ENCODE measurements at places on chromosomes 5 and 9.
A peak's percentile ranks its signal among the peaks of the same experiment; 100 is the strongest.

- DNase-seq = no peak
Observed at GRCh38 chr9:117795271-117795670, 91.1 kb downstream of the TLR4 start.

- no peak for DNase-seq
Observed at GRCh38 chr5:123735384-123735783, 223.4 kb downstream of the CSNK1G3 start.

- peak; percentile 69 for DNase-seq
Observed at GRCh38 chr5:157108976-157109375, at the start of gene HAVCR2. Gene HAVCR2 (minus strand): TSS chr5:157109044. CDS start chr5:157108983, 61 bp downstream.

GRCh38 chr5:31936683-31937082, 237.4 kb downstream of the GOLPH3 start:
- no peak for DNase-seq

DNA sequence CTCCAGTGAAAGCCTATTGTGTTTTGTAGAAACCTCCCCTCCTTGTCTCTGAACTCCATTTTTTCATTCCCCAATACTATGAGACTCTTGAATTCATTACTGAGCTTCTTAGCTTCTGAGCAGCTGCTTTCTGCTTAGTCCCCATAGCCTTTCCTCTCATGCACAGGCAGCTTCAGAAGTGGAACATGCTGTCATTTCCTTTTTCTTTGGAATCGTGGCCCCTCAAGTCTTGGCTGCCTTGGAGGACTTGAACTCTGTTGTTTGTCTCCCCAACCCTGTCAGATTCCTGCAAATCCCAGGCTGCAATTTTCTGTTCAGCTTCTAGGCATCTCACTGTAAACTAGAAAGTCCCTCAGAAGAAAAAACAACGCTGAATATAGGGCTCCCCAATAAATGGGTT, 268.5 kb downstream of the ARRDC3 start:
- DNase-seq = no peak

- DNase-seq = peak; percentile 63
Observed at GRCh38 chr9:133958756-133959155, 33.4 kb downstream of the VAV2 start.

DNA sequence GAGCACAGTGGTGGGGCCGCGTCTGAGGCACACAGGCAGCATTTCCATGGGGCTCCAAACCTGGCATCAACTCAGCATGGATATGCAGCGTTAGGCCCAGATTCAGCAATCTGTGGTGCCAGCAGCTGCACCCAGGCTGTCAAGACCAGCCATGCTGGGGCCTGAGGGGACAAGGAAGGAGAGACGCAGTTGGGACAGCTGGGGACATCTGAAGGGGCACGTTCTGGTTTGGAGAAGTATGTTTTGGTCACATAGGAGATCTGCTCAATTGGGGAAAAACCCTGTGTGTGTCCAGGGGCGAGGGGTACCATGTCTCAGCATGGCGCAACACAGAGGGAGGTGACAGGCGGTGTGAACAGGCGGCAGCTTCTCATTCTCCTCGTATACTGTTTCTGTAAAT, 66.6 kb upstream of the ECM2 start:
- DNase-seq = no peak

GRCh38 chr9:127536499-127536898, 75.6 kb upstream of the STXBP1 start:
- no peak for DNase-seq

GRCh38 chr5:139146809-139147482, 51.2 kb downstream of the SIL1 start:
- no peak for DNase-seq

GRCh38 chr5:74224331-74224730, 416.2 kb downstream of the ENC1 start:
- no peak for DNase-seq

GRCh38 chr5:167745868-167746267, 545.6 kb upstream of the WWC1 start:
- DNase-seq = no peak

GRCh38 chr9:21528123-21528808, 46.2 kb upstream of the IFNE start:
- DNase-seq = no peak

GRCh38 chr9:134571326-134571931, 70.2 kb upstream of the COL5A1 start:
- no peak for DNase-seq

DNA sequence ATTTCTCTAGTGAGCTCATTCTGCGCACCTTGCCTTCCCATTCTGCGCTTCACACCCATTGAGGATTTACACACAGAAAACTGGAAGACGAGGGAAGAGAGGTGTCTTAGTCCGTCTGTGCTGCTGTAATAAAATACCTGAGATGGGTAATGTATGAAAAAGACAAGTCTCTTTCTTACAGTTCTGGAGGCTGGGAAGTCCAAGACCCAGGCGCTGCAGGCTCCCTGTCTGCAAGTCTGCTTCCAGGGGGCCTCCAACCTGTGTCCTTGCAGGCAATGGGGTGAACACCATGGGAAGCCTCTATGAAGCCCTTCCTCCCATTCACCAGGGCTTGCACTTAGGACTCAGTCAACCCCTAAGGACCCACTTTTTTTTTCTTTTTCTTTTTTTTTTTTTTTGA, 245.0 kb downstream of the AUH start:
- DNase-seq = no peak

DNA sequence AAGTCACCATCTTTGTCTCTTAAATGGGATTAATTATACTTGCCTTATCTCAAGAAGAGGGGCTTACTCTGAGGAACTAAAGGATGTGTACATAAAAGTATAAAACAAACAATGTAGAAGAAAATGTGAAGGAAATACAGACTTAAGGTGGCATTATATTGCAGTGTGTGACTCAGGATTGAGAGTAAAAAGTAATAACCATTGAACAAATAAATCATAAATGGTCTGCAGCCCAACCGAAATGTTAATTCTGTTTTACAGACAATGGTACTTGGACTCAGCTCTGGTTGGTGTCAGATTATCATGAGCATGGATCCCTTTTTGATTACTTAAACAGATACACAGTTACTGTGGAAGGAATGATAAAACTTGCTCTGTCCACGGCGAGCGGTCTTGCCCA, 37.4 kb downstream of the TGFBR1 start:
- DNase-seq = no peak

DNA sequence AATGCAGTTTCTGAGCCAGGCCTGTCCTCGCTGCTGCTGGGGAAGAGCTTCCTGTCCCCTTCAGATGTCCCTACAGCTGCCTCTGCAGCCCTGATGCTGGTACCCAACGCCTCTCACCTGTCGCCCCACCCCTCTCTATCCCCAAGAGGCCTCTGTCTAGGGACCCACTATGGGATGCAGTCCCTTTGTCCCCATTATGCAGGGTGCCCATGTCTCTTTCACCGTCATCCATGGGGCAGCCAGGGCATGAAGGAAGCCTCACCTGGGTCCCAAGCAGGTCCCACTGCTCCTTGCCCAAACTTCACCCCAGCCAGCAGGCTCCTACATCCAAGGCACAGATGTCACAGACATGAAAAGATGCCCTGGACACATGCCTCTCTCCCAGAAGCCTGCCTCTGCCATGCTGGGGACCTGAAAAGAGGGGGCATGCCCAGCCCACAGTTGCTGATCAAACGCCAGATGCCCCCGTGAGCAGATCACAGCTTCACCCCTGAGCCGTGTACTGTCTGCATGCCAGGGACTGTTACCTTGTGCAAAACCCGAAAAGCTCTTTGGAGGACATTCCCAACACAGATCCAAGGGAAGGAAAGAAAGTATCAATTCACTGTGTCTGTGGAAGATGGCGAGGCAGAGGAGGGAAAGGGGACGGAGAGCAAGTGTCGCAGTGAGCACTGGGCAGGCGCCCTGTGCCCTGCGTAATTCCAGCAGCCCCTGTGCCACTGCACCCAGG, 81.0 kb downstream of the ADAMTS2 start:
- no peak for DNase-seq

- DNase-seq = no peak
Observed at GRCh38 chr5:8740595-8740994, 805.3 kb downstream of the SEMA5A start.

- DNase-seq = no peak
Observed at GRCh38 chr9:16964228-16964627, 93.8 kb upstream of the BNC2 start.

DNA sequence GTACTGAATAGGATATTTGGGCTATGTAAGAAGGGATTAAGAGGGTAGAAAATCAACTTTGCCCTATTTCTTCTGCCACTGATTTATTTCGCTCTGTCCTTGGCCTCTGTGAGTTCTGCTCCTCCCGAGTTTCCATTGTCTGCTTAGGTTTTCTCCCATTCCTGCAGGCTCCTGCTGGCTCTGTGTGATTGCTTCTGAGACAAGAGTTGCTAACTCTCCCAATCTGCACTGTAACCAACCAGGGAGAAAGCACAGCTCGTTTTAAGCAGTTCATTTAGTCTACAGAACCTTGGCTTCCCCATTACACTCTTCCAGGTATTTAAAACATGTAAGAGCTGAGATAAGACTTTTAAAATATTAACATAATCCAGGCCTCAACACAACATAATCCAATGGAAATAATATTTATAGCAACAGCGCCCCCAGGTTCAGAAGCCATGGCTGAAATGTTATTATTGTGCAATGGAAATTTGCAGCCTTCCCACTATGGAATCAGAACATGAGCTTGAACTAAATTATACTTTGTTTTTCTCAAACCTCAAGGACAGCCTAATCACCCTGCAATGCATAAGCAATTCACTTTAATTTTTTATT, 203.5 kb downstream of the ERCC6L2 start:
- DNase-seq = no peak

GRCh38 chr5:82816926-82817325, 260.3 kb downstream of the TMEM167A start:
- no peak for DNase-seq

DNA sequence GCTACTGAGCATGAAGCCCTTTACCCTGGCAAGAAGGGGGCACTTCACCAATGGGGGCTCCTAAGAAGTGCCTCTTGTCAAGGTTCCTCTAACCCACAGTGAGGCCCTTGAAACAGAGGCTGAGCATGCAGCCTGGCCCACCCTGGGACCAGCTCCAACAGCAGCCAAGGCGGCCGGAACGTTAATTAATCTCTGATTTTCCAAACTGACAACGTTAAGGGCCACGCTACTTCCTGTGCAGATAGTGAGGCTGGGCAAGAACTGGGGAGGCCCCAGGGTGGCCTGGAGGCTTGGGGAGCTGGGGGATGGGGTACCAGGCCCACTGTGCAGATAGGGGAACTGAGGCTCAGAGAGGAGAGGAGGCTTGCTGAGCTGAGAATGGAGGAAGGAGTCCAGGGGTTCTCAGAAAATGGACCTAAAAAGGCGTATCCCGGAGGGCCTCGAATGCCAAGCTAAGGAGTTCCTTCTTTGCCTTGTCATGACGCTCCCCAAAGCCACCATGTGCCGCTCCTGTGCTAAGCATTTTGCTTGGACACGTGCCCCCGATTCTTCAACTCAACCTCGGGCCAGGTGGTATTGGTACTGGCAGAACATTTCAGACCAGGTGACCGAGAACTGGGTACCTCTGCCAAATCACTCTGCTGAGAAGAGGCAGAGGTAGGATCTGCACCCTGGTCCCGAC, 72.0 kb upstream of the STXBP1 start:
- no peak for DNase-seq

GRCh38 chr9:18073002-18073401, 401.0 kb upstream of the ADAMTSL1 start:
- no peak for DNase-seq

- DNase-seq = no peak
Observed at GRCh38 chr5:126659805-126660482, 59.2 kb downstream of the PHAX start.

DNA sequence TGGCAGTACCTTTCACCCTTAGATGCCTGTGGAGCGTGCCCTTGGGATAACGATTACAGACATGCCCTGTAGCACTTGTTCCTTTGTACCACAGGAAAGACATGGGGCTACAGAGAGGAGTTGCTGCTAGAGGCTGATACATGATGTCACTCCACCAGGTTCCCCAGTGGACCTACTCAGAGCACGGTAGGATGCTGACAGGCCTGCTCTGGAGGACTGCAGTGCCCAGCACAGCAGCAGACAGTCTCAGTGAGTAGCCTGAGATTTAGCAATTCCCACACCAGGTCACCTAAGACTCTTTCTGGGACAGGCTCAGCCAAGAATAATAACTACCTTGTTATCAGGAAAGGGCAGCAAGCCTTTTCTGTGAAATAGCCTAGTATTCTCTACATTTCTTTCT, 28.8 kb downstream of the PDE4D start:
- no peak for DNase-seq

GRCh38 chr9:1880038-1880565, 135.0 kb upstream of the SMARCA2 start:
- peak; percentile 51 for DNase-seq

- DNase-seq = no peak
Observed at GRCh38 chr5:13985731-13986418, 41.4 kb upstream of the DNAH5 start.

- no peak for DNase-seq
Observed at GRCh38 chr5:134430001-134430569, 18.4 kb upstream of the CDKN2AIPNL start.

- no peak for DNase-seq
Observed at GRCh38 chr5:89003563-89004036, 120.6 kb upstream of the MEF2C start.

GRCh38 chr5:145863003-145863402, 9.8 kb downstream of the GRXCR2 start:
- no peak for DNase-seq

DNA sequence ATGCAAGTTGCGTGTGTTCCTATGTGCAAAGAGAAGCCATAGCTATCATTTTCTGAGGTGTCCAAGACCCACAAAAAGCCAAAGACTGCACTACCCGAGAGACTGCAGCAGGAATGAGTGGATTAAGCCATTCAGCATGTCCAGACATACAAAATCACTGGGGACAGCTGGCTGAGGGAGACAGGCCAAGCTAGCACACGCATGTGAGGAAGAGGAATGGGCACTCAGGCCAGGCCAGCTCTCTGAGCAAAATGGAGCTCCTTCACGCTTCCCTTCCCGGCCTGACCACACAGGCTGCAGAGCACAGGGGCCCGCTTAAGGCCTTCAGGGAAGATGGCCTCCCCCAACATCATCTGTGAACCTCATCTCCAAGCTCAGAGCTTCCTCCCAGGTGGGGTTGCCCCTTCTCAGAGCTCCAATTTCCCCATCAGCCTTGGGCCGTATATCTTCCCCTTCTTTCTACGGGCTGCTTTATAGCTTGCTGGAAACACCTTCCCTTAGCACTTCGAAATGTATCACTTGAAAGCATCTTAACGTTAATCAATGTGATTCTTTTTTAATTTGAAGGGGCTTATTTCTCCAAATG, 8.4 kb downstream of the DCANP1 start:
- no peak for DNase-seq

DNA sequence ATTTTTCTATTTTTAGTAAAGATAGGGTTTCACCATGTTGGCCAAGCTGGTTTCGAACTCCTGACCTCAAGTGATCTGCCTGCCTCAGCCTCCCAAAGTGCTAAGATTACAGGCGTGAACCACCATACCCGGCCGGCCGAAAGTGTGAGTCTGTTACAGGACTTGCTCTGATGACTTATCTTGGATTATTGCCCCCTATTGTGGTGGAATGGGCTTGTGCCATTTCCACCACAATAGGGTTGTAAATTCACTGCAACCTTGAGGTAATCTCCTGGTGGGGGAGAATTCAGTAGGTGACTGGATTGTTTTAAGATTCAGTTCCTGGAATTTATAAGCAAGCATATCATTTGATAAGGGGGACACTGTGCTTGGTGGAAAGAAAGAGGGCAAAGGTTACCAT, 15.0 kb upstream of the HMGCR start:
- no peak for DNase-seq
